Hematopoietic multipotent progenitor cell treated with erythropoietin and hydrocortisone succinate and interleukin-3 and kit ligand, for 17 days (in vitro differentiated cells): ENCODE measurements at places on chromosomes 6 and 20.

- no peak for DNase-seq
Observed at GRCh38 chr6:143749891-143750290, 72.1 kb downstream of the PHACTR2 start.

DNA sequence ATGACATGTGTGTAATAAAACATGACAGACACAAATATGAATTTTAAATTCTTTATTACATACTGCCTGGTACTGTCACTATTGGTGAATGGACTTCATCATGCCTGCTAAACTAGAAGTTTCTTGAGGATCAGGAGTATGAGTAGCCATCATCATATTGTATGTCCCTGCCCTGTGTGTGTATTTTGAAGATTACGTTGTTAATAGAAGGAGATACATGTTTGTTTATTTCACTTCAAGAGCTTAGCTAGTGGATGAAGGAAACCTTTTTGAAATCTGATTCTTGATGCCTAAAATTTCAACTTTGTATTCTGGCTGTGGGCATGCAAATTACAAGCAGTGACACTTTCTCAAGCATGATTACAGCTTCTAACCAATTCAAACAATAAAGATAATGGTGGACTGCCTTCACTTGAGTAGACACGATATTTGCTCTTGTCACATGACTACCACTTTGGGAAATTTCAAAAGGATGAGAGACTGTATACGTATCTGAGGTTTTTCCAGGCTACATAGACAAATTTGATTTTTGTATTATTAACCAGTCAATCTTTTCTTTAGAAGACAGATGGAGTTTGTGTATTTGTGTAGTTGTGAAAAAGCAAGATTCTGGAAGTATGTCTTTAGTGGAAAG, 3.5 kb downstream of the TBPL1 start:
- DNase-seq: peak; percentile 59

DNA sequence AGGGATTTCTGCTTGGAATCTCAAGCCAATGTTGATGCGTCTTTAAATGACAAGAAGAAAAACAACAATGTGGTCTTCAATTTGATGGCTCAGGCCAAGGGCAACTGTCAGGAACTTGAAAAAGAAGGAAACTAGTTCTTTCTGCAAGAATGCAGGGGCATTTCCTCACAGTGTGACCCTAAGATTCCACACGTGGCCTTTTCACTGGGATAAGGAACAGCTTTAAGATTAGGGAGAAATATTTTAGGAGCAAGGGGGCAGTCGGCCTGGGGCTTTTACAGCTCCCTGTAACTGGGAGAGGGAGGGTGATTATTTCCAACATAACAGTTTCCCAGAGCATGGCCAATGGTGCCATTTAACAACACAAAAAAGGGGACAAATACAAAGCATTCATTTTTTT, 39.4 kb upstream of the MRPS10 start:
- no peak for DNase-seq

DNA sequence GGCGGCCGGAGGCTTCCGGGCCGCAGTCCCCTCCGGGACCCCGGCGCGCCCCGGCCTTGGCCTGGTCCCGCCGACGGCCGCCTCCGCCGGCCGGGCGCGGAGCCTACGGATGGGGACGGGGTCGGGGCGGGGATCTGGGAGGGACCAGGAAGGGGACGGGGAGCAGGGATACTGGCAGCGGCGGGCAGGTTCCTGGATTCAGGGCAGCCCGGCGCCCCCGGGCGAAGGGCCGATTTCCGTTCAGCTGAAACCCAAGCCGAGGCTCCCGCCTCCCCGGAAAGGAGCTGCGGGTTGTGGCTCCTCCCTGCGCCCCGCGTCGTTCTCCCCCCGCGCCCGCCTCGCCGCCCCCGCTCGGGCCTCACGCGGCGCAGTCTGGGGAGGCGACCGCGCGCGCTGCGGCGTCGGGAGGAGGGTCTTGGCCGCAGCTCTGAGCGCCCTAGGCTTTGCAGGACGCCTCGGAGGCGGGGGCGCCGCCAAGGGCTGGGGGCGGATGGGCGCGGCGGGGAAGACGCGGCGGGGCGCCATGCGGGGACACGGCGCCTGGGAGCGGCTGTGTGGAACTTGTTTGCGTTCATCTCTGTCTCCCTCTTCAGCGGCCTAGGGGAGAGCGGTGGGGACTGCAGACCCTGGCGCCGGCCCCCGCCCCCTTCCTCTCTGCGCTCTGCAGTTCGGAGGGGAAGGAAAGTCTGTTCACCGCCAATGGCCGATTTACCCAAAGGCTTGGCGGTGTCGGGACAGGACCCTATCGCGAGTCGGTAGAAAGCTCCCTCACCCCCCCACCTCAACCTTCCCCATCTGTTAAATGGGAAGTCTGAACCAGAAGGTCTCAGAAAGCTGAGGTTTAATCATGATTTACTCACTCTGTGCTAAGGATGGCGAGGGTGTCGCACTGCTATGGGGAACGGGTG, 22.7 kb upstream of the TMEM181 start:
- DNase-seq: no peak

GRCh38 chr6:31383149-31383548, 20.2 kb upstream of the MICA start:
- no peak for DNase-seq

DNA sequence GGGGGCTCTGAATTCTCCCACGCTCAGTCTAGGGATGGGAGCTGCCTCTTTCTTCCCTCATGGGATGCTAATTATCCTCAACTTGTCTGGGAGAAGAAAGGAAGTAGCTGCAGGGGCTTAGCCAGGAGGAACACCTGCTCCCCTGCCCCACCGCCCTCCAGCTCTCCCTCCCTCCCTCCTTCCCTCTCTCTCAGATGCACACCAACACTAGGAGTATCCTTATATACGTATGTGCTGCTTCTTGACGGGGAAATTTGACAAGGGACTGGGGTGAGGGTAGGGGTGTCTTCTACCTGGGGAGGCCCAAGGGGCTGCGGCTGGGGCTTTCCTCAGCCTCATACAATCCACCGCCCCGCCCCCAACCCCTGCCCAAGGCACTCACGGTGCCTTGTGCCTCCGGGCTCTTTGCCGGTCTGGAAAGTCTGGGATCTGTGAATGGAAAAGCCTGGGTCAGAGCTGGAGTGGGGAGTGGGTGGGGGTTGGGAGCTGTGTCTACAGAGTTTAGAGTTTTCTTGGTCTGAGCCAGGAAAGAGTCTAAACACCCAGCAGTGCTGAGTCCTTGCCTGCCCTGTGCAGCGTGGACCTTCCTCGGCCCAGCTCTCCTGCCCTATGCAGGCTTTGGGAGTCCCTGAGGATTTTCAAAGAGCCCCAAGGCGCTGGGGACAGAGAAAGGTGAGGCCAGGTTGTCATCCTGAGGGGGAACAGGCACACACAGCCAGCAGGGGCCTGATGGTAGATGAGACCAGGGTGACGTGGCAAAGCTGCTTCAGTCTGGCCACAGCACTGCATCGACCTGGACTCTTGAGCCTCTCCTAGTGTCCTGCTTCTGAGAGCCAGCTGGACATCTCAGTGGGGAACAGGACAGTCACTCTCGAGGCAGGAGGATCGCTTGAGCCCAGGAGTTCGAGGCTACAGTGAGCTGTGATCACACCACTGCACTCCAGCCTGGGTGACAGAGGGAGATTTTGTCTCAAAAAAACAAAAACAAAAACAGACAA, 29.3 kb upstream of the EMILIN3 start:
- DNase-seq: no peak

DNA sequence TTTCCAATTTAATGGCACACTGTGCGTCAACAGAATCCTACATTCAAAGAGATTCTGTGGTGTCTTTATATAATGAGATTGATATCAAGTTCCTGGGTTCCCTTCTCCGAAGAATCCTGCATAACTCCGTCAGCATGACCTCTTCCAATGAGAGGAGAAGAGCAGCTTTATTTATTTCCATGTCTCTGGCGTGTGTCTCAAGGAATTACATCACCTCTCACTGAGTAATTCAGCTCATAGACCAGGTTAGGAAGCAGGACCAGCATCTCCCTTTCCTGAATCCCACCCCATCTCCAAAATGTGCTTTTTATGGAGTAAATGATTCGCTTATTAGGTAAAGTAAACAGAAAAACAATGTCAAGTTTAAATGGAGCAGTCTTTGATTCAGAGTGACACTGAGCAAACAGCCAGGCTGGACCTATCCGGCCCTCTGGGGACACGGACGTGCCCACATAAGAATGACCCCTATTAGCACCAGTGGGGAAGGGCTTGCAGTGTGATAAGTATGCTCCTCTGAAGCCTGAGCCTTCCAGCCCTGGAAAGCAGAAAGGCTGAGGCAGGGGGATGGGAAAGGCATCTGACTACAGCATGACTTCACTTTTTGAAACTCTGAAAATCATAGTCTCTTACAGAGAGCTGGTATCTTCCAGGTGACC, 165.2 kb downstream of the CLIC5 start:
- DNase-seq: no peak

DNA sequence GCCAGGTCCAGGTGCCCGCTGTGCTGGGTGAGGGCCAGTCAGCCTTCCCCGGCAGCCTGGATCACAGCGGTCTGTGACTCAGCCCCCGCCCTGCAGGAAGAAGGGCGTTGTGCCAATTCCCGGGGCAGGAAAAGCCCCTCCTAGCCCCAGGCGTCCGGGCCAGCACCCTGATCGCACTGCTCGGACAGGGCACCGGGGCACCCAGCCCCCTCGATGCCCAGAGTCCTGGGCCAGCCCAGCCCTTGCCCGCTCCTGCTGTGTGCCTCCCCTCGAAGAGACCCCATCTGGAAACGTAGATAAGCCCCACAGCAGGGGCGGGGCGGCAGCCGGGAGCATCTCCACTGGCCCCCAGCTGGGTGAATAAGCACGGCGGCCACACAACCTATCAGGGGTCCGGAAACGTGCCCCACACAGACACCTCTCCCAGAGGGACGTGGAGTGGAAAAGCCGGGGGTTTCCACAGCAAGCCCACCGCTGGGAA, 9.9 kb downstream of the LAMA5 start:
- DNase-seq: peak; percentile 78

- no peak for DNase-seq
Observed at GRCh38 chr6:114714836-114715507, 372.1 kb upstream of the HS3ST5 start.

DNA sequence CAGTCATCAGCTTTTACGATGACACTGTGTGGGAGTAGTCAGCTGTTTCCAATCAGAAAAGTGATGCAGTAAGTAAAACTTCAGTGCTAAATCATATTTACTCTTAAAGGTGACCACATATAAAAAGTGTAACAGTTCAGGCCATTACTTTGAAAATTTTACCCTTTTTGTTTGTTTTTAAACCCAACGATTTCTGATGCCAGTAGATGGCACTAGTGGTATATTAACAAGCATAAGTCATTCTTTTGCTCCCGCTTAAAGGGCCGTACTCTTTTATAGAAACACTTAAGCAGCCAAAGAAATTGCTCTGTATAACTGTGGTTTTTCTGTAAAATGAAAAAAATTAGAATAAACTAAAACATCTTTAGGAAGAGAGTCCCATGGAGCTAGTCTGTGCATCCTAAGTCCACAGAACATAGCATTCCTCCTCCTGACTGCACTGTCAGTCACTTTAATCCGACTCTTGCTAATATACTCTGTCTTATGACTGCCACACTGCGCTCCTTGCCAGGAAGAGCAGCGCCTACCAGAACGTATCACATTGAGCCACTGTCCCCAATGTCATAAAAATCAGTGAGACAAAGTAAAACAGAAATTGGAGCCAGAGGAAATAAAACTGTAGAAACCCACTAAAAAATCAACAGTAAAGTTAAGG, 25.0 kb downstream of the HEBP2 start:
- DNase-seq: no peak

GRCh38 chr20:25372584-25373336, 17.9 kb downstream of the ABHD12 start:
- DNase-seq: no peak

DNA sequence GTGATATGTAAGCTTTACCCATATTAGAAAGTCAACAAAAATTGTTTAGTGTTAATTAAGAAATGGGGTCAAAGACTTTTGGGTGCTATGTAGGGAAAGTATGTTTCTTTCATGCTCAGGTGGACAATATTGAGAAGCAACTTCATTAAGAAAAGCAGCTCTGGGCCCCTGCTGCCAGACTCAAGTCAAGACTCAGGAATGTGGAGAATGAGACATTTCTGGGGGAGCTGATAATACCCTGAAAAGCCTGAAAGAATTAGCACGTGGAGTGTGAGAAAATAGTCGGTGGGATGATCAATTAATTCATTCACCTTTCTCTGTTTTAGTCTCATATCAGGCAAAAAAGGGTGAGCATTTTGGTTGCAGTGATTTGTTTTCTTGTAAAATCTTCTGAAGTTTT, 175.1 kb upstream of the IMPG1 start:
- DNase-seq: no peak

DNA sequence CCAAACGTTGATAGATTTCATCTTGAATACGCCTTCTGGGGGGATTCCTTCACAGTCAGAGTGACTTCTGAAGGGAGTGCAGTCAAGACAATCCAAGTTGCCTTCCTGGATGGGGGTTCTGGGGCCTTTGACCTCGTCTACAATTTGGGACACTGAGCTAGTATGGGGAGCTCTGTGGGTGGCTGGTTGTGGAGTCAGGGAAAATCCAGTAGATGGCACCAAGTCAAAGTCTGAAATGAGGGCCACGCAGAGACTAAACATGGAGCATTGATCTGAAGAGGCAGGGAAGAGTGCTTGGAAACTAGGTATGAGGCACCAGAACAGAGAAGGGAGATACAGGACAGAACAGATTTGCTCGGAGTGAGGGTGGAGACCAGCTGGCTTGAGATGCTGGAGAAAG, 43.6 kb upstream of the CCN6 start:
- no peak for DNase-seq

DNA sequence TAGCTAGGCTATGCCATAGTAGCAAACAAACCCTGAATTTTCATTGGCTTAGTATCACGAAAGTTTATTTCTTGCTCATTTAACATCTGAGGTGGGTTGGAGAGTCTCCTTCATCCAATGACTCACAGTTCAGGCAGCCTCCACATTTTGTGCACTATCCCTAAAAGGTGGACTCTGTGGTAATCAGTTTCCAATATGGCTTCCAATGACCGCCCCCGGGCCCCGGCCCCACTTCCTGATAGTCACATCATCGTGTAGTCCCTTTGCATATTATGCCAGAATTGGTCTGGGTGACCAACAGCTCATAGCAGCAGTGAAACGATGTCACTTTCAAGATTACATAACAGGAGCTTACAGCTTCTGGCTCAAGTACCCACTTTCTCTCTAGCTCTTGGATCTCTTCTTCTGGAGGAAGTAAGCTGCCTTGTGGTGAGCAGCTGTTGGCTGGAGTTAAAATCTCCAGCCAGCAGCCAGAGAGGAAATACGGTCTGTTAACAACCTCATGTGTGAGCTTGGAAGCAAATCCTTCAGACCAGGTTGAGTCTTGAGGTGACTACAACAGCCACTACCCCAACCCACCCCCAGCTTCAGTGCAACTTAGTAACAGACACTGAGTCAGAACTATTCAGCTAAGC, 7.8 kb downstream of the HCRTR2 start:
- DNase-seq: no peak

- DNase-seq: no peak
Observed at GRCh38 chr6:42046464-42047212, 3.7 kb upstream of the TAF8 start.

- DNase-seq: no peak
Observed at GRCh38 chr6:11236076-11236750, 3.7 kb upstream of the NEDD9 start.

GRCh38 chr20:64083378-64083803, 807 bp downstream of the LKAAEAR1 start:
- DNase-seq: no peak
